NCI-H1048 (cell line): ENCODE measurements at places on chromosomes 5 and 9.

GRCh38 chr5:10418654-10419345 is 22.9 kb upstream of the ROPN1L start:
- DNase-seq: no peak

GRCh38 chr9:100579665-100580064 is 1.8 kb downstream of the CAVIN4 start:
- no peak for DNase-seq

GRCh38 chr9:37445832-37446231 is 19.4 kb downstream of the ZBTB5 start:
- DNase-seq: no peak

GRCh38 chr5:160496334-160496733 is 74.7 kb downstream of the PTTG1 start:
- no peak for DNase-seq

- DNase-seq: no peak
Observed at GRCh38 chr9:108477529-108478006, 378.2 kb downstream of the ACTL7B start.

DNA sequence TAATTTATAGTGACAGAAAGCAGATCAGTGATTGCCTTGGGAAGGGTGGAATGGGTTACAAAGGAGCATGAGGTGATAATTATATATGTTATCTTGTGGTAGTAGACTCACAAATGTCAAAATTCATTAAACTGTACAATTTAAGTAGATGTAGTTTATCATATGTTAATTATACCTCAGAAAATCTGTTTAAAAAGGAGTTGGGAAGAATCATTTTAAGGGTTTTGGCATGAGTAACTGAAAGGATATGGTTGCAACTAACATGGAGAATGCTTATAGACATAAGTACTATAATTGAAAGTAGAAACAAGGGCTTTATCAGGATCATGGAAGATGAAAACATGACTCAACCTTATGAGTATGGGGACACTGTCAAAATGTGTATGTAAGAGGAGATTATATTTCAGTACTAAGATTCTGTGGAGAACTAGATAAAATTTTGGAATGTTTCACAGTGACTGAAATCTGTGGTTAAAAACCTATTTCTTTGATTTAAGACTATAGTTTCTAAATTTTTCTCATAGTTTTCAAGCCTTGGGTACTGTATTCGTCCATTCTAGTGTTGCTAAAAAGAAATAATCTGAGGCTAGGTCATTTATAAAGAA is 73.3 kb downstream of the FCHO2 start:
- DNase-seq: no peak

DNA sequence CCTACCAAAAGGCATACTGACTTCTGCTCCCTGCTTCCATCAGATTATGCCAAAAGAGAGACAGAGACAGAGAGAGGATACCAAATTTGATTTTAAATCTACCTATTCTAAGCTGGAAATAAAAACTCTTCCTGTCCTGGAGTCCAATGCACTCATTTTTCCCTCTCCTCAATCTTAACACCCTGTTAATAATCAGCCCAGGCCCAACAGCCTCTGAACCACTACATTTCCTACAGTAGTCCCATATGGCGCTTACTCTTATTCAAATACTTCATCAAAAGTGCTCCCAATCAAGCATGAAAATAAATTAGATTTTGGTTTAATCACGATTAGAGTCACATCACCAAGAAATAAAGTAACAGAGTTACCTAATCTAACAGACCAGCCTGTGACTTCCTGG is 152.3 kb downstream of the TSSK1B start:
- DNase-seq: no peak

DNA sequence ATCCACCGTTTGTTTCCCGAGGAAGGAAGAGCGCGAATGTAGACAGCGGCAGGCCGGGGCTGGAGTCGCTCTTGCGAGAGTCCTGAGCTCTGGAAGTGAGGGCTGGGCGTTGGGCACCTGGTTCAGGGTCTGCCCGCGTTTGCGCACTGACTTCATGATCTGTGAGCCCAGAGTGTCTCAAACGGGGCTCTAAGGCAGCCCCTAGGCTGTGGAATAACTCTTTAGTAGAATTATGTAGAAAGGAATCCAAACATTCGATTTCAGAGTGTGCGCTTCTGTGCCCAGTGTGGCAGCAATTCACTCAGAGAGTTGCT is 478 bp upstream of the GGTA1 start:
- no peak for DNase-seq

GRCh38 chr9:15077946-15078729 is 167.9 kb upstream of the FREM1 start:
- DNase-seq: no peak

GRCh38 chr9:94623253-94623652 is 16.1 kb downstream of the FBP1 start:
- no peak for DNase-seq

DNA sequence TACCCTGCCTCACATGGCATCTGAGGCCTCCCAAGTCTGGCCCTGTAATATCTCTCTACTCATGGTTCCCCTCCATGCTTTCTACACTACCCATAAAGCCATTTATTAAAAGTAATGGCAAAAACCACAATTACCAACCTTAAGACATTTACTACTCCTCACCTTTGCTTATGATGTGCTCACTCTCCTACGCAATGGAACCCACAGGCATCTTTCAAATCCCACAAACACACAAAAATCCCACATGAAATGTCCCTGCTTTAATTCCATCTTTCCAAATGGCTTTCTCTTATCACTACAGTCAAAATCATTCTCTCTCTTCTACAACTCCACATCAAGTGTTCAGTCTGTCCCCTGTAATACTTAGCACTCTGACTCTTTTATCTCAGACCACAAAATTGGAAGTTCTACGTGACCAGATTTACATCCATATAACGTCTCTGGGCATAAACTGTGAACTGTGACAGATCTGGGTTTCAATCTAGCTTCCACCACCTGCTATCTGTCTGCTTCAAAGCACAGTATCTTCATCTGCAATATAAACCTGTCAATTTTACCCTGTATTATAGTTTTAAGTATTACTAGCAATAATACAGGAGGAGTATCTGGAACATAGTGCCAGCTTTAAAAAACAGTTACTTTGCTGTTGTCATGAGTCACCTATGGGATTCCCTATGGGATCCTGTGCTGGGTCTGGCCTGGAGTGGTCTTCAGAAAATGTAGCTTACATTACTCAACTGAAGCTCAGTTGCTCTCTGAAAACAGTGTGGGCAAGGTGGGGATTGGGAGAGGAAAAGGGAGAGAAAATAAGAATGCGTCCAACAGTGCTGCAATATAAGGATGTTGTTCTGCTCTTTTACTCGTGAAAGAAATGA is 137.1 kb upstream of the TRIM32 start:
- DNase-seq: no peak

- DNase-seq: no peak
Observed at GRCh38 chr5:73151766-73152410, 21.1 kb upstream of the TMEM174 start.

- DNase-seq: no peak
Observed at GRCh38 chr5:67607958-67608357, 411.4 kb upstream of the CD180 start.

DNA sequence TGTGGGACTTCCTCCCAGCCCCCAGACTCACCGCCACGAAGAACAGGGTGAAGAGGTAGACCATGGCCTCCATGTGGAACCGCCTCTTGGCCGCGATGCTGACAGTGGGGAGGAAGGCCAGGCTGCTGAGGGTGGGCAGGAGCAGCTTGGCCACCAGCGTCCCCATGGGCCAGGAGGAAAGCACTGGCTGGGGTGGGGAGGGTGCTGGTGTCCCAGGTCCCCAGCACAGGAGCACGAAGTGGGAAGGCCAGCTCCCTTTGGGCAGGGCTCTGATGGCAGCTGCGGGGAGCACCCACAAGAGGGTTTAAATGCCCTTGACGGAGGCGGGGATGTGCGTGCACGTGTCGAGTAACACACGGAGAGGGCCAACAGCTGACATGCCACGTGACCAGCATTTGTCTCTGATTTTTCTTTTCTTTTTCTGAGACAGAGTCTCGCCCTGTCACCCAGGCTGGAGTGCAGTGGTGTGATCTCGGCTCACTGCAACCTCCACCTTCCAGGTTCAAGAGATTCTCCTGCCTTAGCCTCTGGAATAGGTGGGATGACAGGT is at the start of gene MYMK:
Gene MYMK (minus strand): TSS at position 281 of the 550 bp plus-strand sequence. CDS start 115 bp downstream, at position 166.
- no peak for DNase-seq

DNA sequence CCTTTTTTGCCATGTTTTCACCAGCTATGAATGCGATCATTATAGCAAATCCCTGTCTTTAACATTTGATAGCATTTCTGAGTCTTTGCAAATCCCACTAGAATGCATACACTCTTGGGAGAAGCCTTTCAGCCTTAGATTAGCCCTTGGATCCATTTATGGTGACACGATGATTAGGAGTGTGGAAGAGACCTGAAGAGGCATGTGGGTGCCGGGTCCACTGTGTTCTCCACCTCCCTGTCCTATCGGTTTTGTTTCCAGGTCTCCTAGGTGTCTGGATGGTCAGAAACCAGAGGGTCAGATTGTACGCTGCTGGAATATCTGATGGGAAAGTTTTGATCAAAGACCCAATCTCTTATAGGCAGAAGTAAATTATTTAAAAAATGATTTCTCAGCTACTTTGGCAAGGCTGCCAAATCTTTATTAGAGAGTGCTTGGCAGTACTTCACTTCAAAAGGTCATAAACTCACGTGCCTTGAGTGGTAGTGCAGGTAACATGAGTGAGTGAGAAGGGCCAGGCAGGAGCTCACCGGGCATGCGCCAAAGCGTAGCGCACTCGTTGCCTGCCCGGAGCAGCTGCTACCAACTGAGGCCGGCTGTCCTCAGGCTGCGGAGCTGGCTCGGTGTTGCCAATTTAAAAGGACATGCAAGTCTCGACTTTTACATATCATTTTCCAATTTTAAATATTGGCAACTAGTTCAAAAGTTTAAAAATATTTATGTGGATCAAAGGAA is 51.3 kb downstream of the PCSK5 start:
- no peak for DNase-seq

GRCh38 chr9:115115117-115115880 is 2.7 kb downstream of the TNC start:
- no peak for DNase-seq

DNA sequence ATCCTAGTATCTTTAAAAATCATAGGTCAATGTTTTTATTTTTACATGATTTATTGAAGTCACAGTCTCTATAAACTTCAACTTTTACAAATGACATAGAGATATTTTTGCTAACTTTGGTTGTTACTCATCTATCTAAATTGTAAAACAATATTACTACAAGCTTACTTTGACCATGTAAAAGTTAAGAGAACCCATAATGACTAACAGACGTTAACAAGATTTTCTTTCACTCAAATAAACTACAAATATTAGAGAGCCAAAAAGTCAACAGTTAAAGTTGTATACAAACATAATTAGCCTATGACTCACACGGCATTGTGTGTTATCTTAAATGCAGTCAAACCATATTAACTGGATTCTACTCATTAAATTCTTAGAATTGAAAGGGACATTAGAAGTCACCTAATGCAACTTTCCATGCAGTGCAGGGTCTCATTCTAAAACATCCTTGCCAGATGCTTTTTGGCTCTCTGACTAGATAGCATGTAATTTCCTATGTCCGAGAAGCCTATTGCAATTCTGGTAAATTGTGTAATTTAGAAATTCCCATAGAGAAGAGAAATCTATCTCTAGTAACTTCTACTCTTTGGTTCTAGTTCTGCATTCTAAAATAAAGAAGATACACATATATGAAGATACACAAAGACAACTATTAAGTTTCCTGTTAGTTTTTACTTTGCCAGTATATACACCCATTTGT is 42.2 kb upstream of the UGT3A2 start:
- no peak for DNase-seq

DNA sequence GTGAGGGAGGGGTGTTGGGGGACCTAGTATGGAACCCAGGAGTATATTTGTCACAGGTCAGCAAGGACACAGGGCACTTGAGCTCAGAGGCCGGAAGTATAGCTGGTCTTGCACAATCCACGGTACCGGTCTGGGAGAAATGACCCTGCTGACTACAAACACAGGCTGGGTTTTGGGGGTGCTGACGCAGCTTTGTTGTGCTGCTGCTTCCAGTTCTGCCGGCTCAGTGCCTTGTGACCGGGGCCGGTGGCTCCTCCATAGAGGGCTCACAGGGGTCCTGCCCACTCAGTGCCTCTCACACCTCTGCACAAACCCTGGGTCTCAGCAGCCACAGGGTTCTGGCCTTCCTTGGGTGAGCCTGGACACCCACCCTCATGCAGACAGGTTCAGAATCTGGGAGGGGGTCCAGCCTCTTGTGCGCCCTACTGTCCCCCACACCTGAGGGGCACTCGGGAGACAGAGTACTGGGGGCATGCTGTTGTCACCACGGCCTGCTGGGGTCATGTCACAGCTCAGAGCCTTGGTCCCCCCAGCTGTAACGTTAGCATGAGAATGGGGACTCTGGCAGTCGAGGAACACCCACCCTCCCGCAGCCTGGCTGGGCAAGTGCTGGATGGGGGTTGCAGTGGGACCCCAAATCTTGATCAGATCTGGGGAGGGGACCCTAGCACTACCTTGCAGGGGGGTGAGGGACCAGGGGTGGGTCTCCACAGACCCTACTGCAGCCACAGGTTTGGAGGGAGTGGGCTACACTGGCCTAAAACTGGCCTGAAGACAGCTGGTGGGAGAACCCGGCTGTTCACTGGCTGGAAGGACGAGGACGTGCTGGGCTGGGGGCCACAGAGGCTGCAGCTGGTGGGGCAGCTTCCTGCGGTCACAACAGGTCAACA is 17.7 kb downstream of the NINJ1 start:
- DNase-seq: no peak

DNA sequence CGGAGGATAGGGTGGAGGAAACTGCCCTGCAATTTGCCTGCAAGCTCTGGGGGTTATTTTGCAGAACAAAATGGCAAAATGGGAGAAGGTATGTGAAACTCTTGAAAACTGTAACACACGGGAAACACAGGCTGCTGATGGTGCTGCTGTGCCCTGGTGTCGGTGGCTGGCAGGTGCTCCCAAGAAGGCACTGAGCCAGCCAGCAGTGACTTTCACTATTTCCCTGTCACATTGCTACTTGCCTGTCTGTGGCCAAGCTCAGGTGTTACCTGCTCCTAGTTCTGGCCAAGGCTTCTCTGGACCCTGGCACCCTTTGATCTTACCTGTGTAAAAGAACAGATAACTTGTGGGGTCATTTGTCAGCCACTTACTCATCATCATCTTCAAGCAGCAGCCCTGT is 102.2 kb downstream of the CMYA5 start:
- DNase-seq: no peak

DNA sequence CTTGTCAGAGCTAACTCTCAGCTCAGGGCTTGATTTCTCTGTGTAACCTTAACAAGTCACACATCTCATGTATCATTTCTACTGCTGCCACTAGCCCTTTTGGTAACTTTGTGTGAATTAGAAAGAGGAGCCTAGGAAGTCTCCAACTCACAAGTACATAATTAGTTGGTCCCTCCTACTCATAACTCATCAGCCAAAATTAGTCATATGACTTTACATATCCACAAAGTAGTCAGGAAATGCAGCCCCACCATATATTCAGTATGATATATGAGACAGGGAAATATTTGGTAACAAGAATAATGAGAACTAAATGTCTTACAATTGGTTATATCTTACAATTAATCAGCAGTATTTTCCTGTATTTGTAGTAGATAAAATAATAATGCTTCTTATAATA is 250.2 kb downstream of the SH3GL2 start:
- no peak for DNase-seq
